NT2/D1 (cell line): ENCODE measurements at places on chromosomes 4 and X.

DNA sequence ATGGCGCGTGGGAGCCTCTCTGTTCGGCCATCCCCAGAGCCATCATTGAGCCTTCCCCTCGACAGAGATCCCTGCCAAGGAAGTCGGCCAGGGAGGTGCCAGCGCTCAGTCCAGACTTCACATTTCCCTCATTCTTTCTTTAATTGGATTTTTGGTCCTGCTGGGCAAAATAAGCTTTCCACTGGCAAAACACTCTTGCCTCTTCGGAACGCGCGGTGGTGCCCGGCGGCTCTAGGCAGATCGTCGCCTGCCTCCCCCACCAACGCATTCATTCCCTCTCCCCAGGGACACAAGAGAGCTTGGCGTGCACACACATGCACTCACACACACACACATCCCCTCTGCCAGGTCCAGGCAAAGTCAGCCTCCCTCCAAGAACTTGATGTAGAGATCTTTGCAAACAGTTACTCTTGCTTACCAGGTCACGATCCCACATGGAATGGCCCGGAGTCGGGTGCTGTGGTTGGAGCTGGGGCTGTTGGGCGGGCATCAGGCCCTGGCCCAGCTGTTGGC is 257.1 kb downstream of the BCOR start:
- no peak for DNase-seq

DNA sequence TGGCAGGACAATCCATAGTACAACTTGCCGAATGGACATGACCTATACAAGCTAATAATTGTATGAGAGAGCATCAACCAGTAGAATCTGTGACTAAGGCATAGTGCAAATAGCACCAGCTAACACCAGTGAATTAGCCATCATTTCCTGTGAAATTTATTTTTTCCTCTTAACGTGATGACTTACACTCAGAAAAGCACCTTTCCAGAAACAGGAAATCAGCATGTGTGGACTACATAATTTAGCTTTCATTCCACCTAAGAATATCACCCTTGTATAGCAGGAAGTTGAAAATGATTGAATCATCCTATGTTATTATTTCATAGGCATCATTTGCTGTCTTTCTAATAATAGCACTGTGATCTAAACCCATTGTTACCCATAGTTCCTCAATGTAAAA is 1393.4 kb upstream of the PCDH7 start:
- DNase-seq: no peak

GRCh38 chr4:145933134-145933533 is 5.5 kb downstream of the ZNF827 start:
- no peak for DNase-seq

DNA sequence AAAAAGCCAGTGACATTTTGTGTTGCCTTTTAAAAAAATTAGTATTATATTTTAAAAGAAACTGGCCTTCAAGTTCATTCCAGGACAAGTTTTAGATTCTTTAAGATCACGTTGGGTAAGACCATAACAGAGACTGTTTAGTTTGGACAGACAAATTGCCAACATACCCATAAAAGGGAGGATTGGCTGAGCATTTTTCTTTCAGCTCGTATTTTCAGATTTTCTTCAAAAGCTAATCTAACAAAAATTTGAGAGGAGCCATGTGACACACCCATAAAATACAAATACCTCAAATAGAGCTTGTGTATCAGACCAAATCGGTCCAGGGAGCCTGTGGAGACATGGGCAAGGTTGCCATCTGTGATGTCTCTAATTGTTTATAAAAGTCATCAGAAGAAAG is 74.6 kb upstream of the C1QTNF7 start:
- DNase-seq: no peak

- peak; percentile 72 for DNase-seq
Observed at GRCh38 chrX:140057001-140057411, 91.7 kb upstream of the CXorf66 start.
